ENCODE measurements at places on chromosomes 7 and 10.

DNA sequence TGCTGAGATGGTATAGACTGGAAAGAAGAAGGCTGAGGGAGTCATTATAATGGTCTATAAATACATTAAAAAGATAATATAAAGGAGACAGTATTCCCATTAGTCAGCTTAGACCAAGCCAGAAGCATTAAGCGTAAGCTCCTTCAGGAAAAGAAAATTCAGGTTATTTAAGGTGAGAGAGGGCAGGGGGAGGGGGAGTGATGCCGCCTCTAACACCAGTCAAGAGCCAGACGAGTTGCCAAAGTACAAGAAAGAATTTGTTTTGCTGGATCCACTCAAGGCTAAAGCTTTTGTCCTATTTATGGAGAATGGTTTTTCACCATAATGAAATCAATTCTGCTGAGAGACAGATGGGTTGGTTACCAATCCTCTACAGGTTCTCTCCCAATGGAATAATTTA, 99.3 kb downstream of the CFAP58 start:
- no peak for DNase-seq

GRCh38 chr10:30057894-30058556, 1.4 kb downstream of the JCAD start:
- no peak for DNase-seq

DNA sequence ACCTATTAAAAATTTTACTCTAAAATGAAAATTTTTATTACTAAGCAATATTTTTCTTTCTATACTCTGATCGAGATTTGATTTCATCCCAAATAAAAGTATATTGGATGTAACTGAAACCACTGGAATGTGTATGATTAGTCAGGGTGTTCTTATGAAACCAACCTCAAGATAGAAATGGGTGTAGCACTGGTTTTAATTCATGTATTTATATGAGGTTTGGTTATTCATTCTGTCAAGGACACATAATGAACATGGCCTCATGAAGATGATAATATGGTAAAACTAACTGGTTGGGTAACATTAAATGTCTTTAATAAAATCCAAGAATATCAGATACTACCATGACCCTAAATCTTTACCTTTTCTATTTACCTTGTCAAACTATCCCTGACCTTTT, 197.7 kb downstream of the SEMA3A start:
- no peak for DNase-seq

- DNase-seq = peak; percentile 42
Measured at GRCh38 chr7:11127114-11127785, 153.6 kb downstream of the PHF14 start.

DNA sequence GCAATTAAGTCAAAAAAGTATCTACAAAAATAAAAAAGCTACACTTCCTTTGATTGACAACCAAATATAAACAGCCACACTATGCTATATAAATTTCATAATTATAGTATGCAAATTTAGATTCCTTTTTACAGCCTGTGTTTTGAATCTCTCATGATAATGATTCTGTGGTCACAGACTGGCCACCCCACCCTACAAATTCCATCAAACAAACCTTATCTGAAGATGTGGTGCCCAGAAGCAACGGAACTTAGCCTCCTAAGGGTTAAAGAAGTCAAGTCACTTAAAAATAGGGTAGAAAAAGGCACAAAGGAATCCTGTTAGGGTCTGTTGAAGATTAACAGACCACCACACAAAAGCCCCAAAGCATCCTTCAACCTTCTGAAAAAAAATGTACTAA, 351.8 kb downstream of the INHBA start:
- DNase-seq = no peak

DNA sequence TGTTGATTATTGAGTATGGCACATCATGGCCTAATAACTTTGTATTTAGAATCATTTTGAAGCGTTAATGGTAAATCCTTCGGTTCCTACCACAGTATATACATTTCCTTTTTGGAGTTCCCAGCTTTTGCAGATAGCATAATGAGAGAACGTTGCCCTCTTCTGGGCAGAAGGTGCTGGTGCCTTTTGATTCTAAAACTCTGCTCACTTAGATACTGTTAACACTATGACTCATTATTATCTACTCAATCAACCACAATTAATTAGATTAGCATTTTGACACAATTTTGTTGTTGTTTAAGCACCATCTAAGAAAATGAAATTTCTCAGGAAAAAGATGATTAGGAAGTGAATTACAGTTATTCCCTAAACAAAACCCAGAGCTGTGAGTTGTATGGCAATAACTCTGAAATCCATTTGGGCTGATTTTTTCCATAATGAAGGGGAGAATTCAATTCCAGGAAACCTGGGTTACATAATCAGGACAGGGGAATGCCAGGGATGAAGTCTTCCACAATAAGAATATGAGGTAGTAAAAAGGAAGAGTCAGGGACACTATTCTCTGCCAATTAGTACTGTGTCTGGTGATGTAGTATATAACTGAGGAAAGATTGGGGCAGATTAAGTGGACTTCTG, 11.5 kb upstream of the DLD start:
- DNase-seq = peak; percentile 49

DNA sequence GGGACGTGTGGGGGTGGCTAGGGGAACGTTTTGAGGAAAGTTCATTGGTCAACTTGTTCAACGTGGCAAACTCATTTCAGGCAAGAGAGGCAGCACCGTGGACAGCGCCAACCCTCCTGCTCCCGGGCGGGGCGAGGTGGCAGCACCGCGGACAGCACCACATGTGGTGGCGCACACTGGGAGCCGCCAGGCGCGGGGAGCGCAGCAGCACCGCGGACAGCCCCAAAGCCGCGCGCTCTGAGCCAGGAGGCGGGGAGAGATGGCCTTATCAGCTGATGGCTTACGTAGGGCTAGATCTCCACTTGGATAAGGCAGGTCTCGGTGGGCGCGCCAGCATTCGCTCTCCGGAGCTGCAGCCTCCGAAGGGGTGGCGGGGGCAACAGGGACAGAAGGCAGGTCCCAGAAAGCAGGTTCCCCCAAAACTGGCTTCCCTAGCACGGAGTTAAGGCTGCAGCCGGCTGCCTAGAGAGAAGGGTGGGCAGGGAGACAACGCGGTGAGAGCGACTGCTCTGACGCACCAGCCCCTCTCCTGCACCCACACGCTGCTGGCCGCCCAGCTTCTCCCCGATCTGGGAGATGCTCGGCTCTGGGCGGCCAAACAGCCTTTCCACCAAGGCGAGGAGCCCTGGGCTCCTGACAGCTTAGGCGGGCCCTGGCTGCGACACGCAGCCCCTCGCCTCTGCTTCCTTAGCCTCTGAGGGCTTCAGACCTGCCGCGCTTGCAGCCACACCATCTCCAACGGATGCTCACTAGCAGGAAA, at the start of gene HTR5A:
Gene HTR5A, plus strand, starts transcription at position 333 of the 760 bp plus-strand sequence. CDS start 576 bp downstream, outside the sequence.
- peak; percentile 75 for DNase-seq

GRCh38 chr10:23340354-23340753, 4.2 kb downstream of the C10orf67 start:
- DNase-seq = no peak

DNA sequence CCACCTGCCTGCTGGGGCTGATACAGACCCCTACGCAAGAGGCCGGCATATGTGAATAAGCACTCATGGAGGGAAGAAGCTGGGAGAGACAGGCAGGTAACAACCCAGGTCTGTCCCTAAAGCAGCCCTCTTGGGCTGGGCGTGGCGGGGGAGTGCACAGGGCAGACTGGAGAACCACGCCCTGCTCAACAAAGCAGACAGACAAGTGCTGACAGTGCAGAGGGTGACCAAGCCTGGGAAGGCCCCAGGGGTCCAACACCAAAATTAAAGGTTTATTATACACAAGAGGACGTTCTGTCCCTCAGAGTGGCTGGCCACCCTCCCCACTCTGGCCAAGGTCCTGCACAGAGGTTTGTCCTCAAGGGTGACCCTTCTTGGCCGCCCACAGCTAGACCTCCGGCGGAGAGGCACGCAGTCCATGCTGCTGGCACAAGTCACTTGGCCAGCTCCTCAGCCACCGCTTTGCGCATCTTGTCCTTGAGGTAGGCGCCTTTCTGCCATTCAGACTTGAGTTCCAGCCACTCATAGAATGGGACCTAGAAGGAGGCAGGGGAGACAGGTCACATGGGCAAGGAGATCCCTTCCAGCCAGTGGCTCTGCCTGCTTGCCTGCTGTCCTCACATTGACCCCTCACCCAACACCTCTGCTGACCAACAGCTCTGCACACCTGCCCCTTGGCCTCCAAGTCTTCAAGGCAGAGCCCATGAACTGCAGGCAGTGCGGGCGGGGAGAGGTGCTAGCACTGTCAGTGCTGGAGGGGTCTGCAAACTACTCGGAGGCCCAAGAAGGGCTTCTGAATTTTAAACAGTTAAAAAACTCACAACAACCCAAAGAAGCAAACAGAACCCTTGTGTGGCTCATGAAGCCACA, 11.4 kb upstream of the NACAD start:
- no peak for DNase-seq

DNA sequence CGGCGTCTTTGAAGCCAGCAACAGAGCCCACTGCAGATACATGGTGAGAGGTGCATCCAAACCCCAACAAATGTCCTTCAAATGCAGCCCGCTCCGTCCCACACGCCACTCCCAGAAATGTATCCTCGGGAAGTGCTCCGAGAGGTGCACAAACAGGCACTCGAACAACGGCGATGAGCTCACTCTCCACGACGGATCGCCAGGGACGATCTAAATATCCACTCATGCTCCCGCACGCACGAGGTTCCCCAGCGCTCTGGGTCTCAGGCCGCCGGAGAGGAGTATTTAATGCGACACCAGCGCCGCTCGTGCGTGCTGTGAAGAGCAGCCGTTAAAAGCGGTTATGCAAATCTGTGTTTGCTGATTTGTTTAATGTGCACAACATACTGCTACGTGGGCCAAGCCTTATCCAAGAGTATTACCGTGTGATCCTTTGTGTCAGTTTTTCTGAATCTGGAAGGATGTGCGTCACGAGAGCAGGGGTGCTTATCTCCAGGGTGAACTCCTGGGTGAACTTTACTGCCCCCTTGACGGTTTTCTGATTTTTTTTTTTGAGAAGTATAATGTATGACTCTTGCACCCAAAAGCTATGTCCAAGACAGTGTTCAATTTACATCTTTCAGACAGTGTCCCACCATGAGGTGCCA, 48.5 kb upstream of the PPP2R2D start:
- DNase-seq = no peak

- DNase-seq = no peak
Measured at GRCh38 chr7:42186151-42186550, 50.9 kb downstream of the GLI3 start.

Measured in activated CD4-positive, alpha-beta T cell treated with anti-CD3 and anti-CD28 coated beads, Interleukin-2, Interleukin-4, amounts not matched to agents 100 ng/mL and 50 ng/mL, durations not matched to agents 16 hours and 8 hours (primary cell).